ENCODE measurements at places on chromosomes 5 and 9.

GRCh38 chr5:159786901-159787691, 129.2 kb upstream of the ADRA1B start:
- no peak for DNase-seq

DNA sequence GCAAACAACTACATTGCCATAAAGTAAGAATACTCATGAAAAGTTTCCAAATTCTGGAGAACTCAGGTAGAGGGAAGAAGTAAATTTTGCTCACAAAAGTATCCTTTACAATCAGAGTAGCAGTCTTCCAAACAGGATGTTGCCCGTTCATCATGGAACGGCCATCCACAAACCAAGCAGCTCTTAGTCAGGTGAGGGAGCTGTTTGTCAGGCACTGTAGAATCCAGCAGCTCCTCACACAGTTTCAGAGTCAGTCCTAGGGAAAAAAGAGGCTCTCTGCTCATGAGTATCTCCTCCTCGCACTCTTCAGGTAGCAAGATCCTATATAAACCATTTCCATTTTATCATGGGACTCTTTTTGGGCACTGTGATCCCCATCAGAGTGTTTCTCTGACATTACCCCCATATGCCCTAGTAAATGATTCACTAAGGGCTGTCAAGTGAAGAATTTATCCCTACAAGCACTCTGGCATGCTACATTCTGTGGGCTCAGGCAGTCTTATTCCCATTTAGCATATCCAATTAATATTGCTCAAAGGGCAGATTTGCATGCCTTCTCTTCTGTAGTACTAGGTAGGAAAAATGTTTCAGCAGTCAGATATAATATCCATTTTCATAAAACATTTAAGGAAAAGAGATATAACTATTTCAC, 97.9 kb downstream of the WDR41 start:
- no peak for DNase-seq

- no peak for DNase-seq
Measured at GRCh38 chr9:122218935-122219855, 9.6 kb downstream of the LHX6 start.

DNA sequence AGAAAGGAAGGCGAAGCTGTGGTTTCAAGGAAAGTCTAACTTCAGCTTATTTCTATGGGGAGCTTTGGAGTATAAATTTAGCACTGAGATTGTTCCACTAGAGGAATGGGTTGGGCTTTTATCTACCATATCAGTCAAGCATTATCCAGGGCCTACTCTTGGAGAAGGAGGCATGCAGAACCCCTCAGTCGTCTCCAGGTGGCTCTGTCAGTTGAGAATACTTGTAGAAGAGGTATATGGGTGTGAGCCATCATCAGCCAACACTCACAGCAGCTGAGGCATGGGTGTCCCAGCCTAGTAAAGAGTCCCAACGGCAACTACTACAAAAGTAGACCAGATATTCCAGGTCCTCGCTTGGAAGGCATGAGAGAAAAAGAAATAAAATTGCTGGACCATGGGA, 548.5 kb upstream of the GRAMD2B start:
- DNase-seq, result no peak

- no peak for DNase-seq
Measured at GRCh38 chr9:126084008-126084407, 242.6 kb upstream of the MVB12B start.

- DNase-seq, result no peak
Measured at GRCh38 chr5:142015781-142016533, 3.1 kb upstream of the GNPDA1 start.

GRCh38 chr9:75001719-75002421, 26.2 kb downstream of the CARNMT1 start:
- no peak for DNase-seq

GRCh38 chr9:85515021-85515420, 226.7 kb downstream of the AGTPBP1 start:
- no peak for DNase-seq

DNA sequence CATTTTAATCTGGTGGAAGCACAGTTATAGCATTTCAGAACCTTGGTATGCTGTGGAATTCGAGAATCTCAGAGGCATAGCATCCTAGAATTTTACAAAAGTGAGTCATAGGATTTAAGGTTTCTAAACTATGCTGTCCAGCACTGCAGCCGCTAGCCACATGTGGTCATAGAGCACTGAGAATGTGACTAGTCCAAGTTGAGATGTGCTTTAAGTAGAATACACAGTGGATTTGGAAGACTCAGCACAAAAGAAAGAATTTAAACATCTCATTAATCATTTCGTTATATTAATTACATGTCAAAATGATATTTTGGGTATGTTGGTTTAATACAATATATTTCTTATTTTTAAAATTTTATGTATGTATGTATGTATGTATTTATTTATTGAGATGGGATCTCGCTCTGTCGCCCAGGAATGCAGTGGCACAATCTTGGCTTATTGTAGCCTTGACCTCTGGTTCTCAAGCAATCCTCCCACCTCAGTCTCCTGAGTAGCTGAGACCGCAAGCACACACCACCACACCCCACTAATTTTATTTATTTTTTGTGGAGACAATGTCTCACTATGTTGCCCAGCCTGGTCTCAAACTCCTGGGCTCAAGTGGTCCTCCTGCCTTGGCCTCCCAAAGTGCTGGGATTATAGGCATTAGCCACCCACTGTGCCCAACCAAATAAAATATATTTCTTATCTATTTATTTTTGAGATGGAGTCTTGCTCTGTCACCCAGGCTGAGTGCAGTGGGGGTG, 20.4 kb upstream of the RPS14 start:
- no peak for DNase-seq

- no peak for DNase-seq
Measured at GRCh38 chr5:74375271-74375670, 265.3 kb downstream of the ENC1 start.

DNA sequence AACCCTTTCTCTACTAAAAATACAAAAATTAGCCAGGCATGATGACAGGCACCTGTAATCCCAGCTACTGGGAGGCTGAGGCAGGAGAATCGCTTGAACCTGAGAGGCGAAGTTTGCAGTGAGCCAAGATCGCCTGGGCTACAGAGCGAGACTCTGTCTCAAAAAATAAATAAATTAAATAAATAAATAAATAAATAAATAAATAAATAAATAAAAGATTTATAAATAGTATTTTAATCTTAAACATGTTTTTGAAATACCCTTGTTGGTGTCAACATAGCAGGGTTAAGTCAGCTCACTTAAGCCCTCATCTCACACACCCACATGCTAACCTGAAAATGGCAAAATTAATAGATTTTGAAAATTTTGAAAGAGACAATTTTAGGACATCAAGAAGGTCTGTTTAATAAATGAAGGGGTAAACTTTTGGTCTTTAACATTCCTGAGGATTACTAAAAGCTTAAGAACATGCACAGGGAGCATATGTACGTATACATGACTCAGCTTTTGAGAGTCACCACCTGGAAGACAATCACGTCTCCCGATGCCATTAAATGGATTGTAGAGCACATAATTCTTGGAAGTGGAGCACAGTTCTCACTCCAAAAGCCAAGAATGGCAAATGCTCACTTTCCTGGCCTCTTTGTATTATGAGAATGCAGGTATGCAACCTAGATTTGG, 202.5 kb downstream of the GDNF start:
- no peak for DNase-seq

DNA sequence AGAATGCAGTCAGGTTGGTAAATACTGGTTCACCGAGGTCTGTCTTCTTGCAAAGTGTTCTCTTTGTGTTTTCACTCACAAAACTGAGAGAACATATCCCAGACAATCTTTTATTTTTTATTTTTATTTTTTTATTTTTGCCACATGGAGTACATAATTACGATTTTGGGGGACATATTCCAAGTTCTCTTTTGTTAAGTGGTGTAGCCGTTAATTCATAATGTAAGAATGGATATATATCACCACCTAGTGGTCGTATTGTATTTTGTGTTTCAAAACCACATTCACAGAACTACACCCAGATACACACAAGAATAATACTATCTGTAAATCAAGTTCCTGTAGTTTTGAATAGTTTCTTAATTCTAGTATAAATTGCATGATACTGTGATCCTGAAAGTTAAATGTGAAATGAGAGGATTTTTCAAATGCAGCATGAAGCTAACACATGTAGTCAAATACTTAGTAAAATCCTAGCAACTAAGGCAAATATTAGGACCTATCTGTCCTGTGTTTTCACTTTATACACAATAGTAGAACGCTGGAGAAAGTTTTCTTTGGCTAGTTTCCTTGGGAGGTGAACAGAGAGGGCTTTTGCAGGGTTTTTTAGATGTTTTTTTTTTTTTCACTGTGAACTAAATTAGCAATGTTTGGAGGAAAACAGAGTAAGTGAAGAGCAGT, 92.7 kb downstream of the VCAN start:
- DNase-seq, result no peak

DNA sequence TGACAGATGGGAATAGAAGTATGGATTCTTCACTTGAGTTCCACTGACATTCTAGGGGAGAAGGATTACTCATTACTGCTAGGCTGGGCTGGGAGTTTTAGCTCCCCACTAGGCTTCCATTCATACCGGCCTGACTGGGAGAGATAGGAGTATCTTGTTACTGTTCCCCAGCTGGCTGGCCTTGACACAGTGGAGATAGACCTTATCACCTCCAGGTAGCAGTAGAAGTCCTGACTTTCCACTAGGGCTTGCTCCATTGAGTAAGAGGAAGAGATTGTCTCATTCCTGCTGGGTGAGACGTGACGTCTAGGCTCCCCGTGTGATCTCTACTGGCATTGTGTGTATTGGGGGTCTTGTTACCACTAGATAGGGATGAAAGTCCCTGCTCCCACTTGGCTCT, 156.4 kb downstream of the CACNA1B start:
- DNase-seq, result no peak

DNA sequence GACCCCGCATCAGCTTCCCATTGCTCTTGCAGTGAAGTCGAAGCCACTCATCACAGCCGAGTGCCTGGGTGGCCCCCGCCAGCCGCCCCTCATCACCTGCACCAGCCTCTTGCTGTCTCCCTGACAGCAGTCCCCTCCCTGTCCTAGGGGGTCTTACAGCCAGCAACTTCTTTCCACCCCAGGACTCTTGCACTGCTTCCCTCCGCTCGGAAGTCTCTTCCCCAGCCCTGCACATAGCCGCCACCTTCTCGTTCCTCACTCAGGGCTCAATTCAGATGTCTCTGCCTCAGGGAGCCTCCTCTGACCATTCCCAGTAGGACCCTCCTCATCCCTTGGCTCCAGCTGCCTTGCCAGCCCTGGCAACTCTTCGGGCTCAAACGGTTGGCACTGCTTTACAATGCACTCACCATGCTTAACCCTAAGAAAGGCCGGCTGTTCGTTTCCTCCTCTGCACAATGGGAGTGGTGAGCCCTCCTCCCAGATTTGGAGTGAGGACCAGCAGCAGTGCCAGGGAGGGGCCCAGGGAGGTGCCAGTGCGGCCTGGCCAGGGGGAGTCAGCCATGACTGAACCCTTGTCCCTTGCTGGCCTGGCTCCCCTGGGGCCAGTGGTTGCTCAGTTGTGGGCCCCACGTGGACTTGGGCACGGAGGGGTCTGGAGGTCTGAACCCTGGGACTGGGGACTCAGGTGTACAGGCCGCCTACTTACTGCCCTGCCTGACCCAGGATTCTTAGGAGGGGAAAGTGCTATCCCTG, 6.1 kb downstream of the TCF7 start:
- no peak for DNase-seq

- DNase-seq, result no peak
Measured at GRCh38 chr5:132456296-132456986, 34.1 kb downstream of the IRF1 start.

- DNase-seq, result no peak
Measured at GRCh38 chr5:17276445-17276844, 59.0 kb downstream of the BASP1 start.

DNA sequence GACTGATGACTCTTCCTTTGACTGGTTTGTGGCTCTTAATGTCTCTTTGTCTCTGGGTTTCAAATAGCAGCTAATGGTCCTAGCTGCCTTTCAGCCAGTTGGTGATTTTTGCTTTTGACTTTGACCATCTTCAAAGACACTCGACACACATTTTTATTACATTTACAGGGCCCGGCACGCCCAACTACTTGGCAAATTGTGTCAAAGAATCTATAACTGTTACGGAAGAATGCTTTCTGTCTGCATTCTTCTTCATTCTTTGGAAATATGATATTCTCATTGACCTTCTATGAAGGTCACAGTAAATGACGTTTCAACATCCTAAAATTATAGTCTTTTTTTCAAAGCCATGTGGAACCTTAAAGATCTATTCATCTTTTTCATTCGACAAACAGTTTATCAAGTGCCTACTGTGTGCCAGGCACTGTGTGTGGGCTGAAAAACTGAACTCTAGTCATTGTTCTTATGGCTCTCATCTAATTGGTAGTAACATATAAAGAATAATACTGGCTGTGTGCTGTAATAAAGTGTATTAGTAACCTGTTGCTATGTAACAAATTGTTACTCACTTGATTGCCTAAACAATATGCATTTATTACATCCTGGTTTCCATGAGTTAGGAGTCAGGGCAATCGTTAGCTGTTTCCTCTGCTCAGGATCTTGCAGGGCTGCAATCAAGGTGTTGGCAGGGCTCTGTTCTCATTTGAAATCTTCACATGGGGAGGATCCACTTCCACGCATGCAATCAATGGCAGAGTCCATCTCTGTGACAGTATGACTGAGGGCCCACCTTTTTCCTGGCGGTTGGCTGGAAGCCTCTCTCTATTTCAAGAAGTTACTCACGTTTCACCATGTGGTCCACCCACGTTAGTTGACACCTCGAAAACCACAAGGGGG, 7.0 kb upstream of the WHRN start:
- no peak for DNase-seq

- DNase-seq, result no peak
Measured at GRCh38 chr5:158541536-158542297, 558.0 kb downstream of the EBF1 start.

- DNase-seq, result no peak
Measured at GRCh38 chr5:155738616-155739015, 588.3 kb upstream of the SGCD start.
